ENCODE measurements at places on chromosomes 7 and 10.

- DNase-seq: no peak
These were observed 76.4 kb downstream of the ABCC2 start for GRCh38 chr10:99858849-99859248.

GRCh38 chr7:29360633-29361625, 166.4 kb downstream of the CHN2 start:
- no peak for DNase-seq

- no peak for DNase-seq
These were observed 17.9 kb downstream of the PDK4 start for GRCh38 chr7:95578299-95578855.

DNA sequence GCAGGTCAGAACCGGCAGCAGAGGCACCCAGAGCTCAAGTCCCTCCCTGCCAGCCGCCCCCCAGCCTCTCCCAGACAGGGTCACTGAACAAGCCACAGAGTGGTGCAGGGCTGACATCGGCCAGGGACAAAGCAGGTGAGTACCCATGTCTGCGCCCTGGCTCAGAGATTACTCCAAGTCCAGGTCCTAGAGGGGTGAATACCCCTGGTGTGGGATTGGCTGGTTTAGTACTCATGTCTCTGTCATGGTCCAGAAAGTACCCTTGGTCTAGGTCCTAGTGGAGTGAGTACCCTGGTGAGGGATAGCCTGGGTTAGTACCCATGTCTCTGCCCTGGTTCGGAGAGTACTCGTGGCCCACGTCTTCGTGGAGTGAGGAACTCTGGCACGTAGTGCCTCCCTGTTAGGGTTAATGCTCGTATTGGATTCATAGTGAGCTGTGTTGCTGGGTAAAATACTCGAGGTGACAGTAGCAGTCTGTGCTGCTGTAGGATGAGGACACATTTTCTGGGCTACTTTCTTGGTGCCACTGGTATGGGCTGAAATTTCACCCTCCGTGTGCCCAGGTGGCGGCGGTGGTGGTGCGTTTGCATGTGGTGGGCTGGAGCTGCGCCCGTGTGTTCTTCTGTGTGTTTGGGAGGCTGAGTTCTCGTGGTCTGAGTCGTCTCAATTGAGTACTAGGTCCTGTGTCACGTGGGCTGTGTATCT, 25.5 kb upstream of the KNDC1 start:
- DNase-seq: no peak

DNA sequence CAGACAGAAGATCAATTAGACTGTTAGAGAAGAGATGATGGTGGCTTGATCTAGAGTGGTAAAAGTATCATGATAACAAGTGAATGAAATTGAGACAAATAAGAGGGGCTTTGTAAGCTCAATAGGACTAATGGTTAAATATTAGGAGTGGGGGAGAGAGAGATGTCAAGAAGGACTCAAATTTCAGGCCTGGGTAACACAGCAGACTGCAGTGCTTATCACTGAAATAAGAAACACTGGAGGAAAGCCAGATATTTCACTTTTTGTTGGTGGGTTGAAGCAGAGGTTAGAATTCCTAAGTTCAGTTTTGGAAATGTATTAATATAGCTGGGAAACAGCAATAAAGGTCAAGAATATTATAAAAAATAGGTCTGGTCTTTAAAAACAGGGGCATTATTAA, 74.6 kb downstream of the ORC5 start:
- DNase-seq: no peak

- no peak for DNase-seq
These were observed 5.9 kb upstream of the BMS1 start for GRCh38 chr10:42776681-42777080.

DNA sequence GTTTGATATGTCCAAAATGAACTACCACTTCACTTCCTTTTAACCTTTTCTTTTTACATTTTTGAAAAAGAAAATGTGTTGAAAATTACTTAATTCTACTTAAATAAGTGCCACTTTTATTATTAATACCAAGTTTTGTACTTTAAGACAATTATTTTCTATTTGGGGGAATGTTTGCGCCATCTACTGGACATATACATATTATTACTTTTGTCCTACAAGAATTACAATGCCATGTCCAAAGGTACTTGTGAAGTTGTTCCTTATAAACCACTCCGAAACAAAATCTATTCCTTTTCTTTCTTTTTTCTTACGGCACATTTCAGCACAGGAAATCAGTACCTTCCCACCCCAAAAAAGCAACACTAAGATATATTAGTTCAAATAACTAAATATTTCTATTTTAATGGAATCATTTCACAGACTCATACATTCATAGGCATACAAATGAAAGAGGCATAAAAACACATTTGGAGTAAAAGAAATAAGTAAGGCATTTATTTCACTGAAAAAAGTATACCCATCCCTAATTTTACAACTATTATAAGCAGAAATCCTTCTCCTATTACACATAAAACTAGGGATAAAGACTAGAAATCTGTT, 169.9 kb downstream of the RNF133 start:
- no peak for DNase-seq

GRCh38 chr7:97685952-97686351, 45.9 kb upstream of the TAC1 start:
- DNase-seq: no peak

DNA sequence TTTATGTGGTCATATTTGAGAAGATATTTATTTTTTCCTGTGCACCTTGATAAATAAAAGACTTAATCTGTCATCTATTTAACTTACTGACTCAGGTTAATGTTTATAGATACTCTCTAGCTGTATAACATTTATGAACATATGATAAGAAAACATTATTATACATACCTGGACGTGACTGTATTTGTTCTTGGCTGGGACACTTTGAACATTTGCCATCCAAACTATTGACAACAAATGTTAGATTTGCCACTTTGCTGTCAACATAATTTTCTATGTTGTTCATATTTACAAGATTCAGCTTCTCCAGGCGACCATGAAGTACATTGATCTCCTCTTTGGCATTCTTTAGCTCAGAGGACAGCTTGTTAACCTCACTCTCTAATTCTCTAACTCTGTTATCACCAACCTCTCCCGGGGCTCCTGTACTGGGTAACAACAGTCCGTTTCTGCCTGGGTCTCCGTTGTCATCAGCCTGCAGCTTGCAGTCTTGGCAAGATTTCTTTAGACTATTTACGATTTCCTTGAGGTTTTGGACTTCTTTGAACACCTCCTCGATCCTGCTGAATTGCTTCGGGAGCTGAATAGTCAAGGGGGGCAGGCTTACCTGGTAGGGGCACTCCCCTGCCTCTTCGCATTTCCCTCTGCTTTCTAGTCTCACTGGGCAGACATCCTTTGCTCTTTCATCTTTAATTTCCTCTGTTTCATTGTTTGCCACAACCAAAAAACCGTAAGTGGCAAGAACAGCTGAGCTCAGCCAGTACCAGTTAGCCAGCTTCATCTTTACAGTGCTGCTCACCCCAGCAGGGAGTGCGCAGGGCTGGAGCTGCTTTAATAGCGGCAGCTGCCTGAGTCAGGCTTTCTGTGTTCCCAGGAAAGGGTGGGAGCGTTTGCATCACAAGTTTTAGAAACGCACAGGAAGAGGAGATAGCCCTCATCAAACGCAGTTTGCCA, at the start of gene FGL2:
Gene FGL2, minus strand, starts transcription at position 807 of the 954 bp plus-strand sequence. Its CDS starts 26 bp downstream, at position 781.
- no peak for DNase-seq

DNA sequence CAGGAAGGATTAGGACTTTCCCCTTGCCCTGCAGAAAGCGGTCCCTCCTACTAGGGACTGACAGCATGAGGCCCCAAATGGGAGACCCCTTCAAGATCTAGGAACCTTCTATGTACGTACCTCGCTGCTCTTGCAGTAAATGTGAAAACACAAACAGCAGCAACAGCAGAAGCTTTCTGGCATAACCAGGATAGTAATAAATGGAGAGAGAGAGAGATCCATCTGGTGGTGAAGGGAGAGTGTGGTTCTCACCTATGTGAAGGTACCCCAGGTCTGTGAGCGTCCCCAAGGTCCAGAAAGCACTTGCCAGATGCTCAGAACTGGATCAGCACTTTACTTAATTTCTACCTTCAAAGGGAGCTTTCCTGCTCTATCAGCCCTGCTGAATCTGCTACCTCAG, 592.7 kb downstream of the PARD3 start:
- DNase-seq: no peak

GRCh38 chr10:60222047-60222446, 167.6 kb downstream of the ANK3 start:
- DNase-seq: no peak

DNA sequence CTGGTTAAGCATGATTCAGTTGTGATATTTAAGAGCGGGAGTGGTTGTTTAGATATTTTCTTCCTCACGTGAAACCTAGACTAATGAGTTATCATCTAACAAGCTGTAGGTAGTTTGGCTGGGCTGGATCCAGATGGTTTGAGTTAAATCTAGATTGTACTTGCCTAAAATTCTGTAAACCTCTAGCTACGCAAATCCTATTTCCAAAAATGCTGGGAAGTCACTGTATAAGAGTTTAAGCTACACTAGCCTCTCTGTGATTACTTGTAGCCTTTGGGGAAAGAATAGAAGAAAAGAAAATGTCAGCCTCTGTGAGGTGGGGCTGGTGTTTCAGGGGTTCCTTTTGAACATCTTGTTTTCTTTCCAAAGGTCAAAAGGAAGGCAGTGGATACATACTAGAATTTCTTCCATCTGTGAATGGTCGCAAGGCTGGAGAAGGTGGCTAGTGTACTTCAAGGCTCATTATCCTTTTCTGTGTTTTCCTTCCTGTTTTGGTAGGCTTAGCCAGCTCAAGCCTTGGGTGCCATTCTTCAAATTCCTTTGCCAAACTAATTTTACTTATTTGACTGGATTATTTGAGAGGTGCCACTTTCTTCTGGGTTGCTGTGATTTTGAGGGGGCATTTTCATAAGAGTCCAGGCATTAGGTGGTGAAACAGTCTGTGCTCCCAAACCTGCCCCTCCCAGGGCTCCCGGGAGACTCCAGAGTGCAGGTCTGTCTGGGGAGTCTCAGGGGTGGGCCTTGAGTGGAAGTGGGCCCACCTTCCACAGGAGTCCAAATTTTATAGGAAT, 5.2 kb upstream of the EN2 start:
- DNase-seq: no peak

GRCh38 chr7:29593459-29593858, 29.8 kb downstream of the PRR15 start:
- no peak for DNase-seq

DNA sequence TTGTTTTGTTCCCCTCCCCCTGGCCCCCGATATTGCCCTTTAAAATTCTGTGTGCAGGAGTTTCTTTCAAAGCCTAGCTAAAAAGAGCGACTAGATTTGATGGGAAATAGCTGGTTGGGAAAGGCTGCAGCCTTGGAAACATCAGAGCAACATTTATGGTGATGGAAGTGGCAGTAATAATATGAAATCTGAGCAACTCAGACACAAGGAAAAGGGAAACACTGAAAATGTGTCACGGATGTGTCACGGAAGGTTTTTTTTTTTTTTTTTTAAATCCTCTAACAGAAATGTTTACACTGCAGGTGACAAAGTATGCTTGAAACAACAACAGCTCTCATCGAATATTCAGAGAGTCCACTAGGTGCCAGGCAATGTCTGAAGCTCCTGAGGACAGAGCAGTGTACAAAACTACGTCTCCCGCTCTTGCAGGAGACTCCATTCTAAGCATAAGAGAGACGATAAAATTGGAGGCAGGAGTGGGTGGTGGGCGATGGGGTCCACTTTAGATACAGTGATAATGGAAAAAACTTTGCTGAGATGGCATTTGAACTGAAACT, 143.0 kb downstream of the RSU1 start:
- DNase-seq: no peak

- no peak for DNase-seq
These were observed 69.7 kb upstream of the FHIP2A start for GRCh38 chr10:114751856-114752255.

DNA sequence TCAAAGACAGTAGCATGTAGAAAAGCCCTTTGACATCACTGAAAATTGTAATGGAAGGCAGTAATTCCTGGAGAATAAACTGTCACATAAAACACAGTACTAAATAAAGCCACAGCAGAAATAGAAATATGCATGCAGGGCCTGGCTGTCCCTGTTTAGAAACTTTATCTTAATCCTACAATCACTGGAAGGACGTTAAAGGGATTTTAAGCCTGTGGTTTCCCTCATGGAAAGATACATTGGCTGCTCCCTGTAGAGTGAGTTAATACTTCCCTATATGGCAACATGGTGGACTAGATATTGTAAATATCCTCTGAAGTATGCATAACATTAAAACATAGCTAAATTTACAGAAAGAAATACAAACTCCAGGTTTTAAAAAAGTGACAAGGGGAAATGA, 1334.9 kb upstream of the CELF2 start:
- no peak for DNase-seq

DNA sequence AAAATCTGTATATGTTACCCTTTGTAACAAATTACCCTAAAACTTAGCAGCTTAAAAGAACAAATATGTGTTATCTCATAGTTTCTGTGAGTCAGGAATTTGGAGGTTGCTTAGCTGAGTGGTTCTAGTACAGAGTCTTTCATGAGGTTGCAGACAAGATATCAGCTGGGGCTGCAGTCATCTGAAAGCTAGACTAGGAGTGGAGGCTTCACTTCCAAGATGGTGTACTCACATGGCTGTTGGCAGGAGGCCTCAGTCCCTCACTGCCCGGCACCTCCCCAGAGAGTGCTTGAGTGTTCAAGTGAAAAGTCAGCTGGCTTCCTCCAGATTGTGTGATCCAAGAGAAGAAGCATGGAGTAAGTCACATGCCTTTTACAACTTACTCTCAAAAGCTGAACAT, 16.9 kb upstream of the GGCT start:
- no peak for DNase-seq

GRCh38 chr10:49614242-49615198, 683 bp downstream of the CHAT start:
- no peak for DNase-seq

DNA sequence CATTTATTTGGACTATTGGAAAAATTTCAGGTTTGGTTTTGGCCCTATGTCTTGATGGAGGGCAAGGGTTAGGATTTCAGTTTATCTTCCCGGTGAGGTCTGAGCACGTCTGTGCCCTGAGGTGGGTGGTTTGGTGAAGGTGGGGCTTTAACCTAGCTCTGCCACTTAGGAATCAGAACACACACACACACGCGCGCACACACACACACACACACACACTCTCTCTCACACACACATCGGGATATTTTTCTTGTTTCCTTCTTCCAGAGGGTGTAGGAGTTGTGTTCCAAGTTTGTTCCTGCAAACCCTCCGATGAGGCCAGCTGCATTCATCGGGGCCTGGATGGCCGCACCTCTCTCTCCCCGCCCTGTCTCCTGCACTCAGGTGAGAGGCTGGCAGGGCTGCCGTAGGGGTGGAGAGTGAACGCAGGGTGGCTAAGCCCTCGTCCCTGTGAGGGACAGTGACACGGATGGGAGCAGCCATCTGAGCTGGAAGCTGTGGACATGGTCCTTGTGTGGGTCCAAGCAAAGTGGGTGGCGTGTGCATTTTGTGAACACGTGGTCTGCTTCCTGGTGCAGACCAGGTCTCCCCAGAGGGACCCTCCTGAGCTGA, 34.2 kb downstream of the CHST12 start:
- DNase-seq: no peak

DNA sequence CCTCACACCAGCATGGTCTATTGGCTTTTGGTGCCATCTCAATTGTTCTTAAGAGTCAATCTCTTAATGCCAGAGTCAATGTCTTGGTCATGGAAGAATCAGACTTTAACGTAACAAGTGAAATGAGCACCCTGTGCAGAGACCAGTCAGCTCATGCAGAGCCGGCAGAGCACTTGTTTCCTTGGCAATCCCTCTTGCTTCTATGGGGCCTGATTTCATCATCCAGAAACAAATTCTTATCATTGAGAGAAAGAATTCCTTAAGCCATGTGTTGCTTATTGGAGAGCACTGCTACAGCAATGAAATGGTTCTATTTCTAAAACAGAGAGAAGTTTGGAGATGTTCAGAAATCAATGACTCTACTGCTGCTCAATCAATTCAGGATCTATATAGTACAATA, 212.8 kb downstream of the IPMK start:
- no peak for DNase-seq

GRCh38 chr10:88851706-88852105, at the start of gene ANKRD22:
Gene ANKRD22 (minus strand): TSS chr10:88851844. CDS start chr10:88851607, 237 bp downstream.
- DNase-seq: no peak
